Renal pelvis (tissue), 12 donors: ENCODE measurements at places on chromosomes 2 and 18.

- DNase-seq, result no peak
These were observed 256.4 kb downstream of the MEIS1 start for GRCh38 chr2:66691031-66691965.

- DNase-seq, result no peak
These were observed 10.8 kb upstream of the SESTD1 start for GRCh38 chr2:179275253-179276012.

- no peak for DNase-seq
These were observed 179.2 kb downstream of the RIT2 start for GRCh38 chr18:42936289-42936688.

DNA sequence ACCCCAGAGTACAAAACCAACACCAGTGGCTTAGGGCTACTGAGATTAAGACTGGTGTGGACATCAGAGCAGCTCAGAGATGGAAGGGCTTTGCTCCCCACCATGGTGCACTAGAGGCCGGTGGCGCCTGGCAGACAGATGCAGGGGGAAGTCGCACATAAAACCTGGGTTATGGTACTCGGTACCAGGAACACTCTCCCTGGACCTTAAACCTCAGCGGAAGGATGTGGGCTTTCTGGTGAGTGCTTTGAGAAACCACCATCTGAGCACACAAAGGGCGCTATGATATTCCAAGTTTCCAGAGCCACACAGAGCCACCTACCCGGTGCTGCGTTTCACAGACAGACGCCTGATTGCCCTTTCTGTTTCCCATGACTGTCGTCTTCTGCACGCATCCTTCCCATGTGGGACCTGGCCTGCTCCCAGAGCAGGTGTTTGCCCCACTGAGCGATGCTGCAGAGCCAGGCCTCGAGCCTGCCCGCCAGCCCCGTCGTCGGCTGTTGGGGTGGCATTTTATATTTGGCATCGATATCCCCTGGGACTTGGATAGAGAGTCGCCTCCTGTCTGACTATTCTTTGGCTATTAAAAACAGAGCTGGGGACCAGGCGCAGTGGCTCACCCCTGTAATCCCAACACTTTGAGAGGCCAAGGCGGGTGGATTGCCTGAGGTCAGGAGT is 89.5 kb upstream of the ODC1 start:
- no peak for DNase-seq

DNA sequence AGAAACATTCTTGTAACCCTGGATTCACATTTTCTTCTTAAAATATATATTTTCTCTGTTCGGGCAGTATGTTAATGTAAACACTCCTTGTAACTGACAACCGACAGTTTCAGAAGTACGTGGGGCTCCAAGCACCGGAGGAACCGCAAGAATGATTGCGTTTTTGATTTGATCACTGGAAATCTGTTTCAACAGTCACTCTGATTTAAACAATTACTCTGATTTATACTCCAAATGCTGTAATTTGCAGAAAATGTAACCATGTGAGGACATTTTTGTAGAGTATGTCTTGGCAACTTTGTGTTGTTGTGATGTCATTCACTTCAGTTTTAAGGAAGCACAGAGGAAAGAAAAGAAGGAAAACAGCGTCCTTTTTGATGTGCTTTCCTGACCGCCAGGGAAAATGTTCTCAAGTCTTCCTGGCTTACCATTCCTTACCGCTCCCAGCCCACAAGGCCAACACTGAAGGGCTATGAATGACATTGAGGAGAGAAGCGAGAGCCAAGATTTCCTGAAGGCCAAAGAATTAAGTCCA is 77.7 kb downstream of the APOB start:
- no peak for DNase-seq

DNA sequence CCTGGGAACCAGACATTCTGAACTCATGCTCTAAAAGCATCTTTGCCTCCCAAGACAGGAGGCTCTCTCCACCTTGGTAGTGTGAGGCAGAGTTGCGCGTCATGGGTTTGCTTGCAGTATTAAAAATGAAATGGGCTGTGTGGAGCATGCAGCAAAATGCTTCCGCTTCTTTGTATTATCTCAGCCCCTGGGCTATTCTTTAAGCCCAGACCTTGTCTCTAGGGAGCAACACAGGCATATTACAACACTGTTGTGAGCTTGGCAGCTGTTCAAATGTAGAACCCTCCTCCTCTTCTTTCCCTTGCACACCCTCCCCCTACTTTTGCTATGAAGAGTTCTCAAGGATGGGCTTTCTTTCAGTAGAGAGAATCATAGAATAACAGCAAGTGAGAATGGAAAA is 185.1 kb upstream of the LHCGR start:
- no peak for DNase-seq

- DNase-seq, result no peak
These were observed 89.7 kb downstream of the TMEM247 start for GRCh38 chr2:46569061-46569560.

GRCh38 chr18:3154214-3154613 is 65.6 kb downstream of the MYOM1 start:
- DNase-seq, result no peak

DNA sequence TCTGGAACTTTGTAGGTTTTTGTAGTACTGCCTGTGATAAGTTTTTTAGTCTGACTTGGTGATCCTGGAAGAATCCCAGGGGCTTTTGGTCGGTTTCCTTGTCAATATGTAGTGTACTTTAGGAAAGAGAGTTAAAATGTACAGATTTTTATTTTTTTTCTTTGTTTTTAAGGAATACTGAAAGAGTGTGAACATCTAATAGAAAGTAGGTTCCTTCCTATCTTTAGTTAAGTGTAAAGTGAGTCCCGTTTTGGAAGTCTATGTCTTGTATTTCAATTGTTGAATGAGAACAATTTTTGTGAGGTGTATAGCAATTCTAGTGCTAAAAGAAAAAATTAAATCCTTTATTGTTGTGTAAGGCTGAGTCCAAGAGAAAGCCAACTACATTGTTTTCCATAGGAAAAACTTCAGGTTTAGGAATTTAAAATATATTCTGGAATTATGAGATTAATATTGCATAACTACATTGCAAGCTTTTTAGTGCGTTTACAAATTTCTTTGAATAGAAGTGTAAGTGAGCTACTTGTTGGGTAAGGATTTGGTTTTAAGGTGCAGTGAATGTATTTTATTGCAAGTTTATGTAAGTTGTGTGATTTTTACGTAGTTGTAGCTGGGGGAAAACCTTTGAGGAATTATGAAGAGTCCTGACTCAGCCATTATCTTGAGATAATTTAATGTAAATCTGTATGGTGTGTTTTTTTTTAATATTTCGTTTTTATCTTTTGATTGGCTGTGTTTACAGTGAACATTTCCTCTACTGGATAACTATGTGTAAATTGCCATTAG is 1.7 kb downstream of the VAPA start:
- no peak for DNase-seq

DNA sequence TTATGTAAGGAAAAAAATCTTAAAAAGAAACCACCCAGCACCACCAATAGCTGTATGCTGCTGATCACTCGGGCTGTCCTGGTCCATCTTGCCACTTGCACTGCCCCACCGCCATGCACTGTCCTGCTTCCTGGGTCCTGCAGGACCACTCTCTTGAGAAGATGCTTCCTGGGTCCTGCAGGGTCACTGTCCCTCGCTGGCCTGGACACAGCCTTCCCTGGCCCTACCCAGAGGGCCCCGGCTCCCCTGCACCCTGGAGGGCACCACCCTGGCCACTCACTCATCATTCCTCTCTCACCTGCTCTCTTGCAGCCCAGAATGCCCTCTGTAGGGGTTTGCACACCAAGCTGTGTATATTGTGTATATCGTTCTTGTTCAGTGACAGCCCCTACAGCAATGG is 2.4 kb upstream of the OTOS start:
- no peak for DNase-seq

DNA sequence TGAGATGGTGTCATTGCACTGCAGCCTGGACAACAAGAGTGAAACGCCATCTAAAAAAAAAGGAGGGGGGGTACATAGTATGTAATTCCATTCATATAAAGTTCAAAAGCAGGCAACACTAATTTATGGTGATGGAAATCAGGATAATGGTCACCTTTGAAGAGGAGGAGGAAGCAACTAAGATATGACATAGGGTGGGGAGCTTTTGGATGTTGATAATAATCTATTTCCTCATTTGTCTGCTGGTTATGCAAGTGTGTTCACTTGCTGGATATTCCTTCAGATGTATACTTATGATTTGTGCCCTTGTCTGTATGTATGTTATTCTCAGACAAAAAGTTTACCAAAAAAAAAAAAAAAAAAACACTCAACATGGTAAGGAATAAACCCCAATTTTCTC is 28.6 kb upstream of the ATIC start:
- DNase-seq, result no peak
